ENCODE measurements at places on chromosomes 12 and 14. TPM values are rescaled to one million over a fixed set of nuclear protein-coding genes. Genes with fewer than 3 reads are reported as not detected.

DNA sequence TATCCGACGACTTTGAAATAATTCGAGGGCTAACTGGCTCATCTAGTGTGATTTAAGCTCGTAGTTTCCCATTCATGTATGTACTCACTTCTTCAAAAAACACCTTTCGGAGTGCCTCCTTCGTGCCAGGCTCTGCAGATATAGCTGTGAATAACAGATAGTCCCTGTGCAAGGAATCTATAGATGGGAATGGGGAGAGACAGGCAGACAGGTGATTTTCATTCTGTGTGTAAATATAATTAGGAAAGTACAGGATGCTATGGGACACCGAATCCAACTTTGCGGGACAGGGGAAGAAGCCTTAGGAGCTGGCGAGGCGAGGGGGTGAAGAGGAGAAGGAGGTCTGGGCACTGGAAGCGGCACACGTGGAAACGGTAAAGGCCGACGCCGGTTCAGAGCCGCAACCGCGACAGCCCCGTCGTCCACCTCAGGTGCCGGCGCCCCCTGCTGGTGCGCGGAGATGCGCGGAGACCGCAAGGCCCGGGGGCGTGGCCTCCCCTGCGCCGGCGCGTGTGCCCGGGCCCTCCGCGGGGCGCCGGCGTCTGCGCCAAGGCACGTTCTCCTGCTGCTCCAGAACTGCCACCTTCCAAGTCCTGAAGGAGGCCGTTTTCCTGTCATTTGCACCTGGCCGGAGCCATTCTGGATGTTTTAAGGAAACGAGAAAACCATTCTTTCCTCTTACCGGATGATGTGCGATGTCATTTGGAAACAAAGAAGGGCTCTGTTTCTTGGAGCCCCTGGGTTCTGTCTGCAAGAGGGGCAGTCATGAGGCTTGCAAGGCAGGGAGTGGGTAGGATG, 18.0 kb upstream of the CACNA1C start:
- peak overlapping the region; percentile 27 for H3K4me3 ChIP-seq
- H3K4me1 ChIP-seq, result 0 out of 2 replicates have a peak, but pooled peaks cover 3% of the 10 kb centered on the region
- H3K36me3 ChIP-seq, result no peaks in the 10 kb centered on the region
- peaks cover 3% of the 10 kb centered on the region for H3K27me3 ChIP-seq

DNA sequence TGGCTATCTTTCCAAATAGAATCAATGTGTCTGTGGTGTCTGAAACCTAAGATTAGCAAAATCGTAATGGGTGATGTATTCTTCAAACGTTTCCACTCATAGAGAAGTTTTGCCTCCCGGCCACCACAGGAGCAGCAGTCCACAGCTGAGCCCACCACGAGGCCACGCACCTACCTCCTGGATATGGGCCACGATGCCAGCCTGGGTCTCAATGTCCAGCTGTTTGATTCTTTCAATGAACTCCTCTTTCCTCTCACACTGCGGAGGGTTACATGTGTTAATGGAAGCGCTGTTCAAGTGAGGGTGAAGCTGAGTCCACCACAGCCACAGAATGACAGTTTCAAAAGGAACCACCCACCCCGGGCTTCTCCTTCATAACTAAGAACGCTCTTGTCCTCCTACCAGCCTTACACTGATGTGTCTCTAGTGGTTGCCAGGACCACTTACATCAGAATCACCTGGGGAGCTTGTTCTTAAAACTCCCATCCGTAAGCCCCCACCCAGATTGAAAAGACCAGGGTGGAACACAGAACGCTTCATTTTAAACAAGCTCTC, 75.3 kb downstream of the CCDC88C start:
- DNase-seq, result no peak
- no peaks in the 10 kb centered on the region for H3K4me1 ChIP-seq
- H3K4me3 ChIP-seq, result no peak overlapping the region

- DNase-seq, result no peak
- H3K36me3 ChIP-seq, result no peaks in the 10 kb centered on the region
- H3K27me3 ChIP-seq, result peaks cover 1% of the 10 kb centered on the region
These were observed 308.7 kb downstream of the SOX5 start for GRCh38 chr12:23640754-23641153.

DNA sequence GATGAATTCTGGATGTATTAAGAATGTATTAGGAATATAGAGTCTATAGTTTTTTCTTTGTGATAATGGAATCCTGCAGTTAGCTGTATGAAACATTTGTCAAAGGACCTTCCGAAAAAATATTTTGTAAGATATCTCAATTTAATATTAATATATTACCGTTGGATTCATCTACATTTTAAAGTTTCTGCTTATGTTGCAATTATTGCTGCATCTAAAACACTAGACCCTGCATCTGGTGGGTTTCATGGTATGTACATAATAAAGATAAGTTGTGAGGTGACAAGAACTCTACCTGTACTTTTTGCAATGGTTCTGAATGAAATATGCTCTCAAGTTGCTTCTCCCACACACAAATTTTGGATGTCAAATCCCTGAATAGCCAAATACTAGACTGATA, 565.9 kb upstream of the FBXO33 start:
- no peaks in the 10 kb centered on the region for H3K4me1 ChIP-seq
- H3K36me3 ChIP-seq, result no peaks in the 10 kb centered on the region
- no peak overlapping the region for H3K4me3 ChIP-seq
- H3K27me3 ChIP-seq, result no peaks in the 10 kb centered on the region

The ZFYVE21 gene
- total RNA-seq, result 66.2 TPM

The NEUROD4 gene
- total RNA-seq, result not detected

GRCh38 chr14:34592623-34593022, 37.3 kb downstream of the SNX6 start:
- no peak overlapping the region for H3K27ac ChIP-seq
- no peaks in the 10 kb centered on the region for H3K36me3 ChIP-seq
- H3K27me3 ChIP-seq, result no peaks in the 10 kb centered on the region

The R3HDM2 gene
- 36.2 TPM for total RNA-seq
